ENCODE measurements at places on chromosomes 4 and X. TPM values are rescaled to one million over a fixed set of nuclear protein-coding genes. Genes with fewer than 3 reads are reported as not detected.

Gene RASL11B
- 0.07 TPM for total RNA-seq

Gene STARD8
- 1.8 TPM for total RNA-seq

Gene NKX6-1
- total RNA-seq: 0.82 TPM

Gene PFKFB1
- total RNA-seq: 0.10 TPM

Gene AFF2
- not detected for total RNA-seq

Gene EPHA5
- total RNA-seq: 0.62 TPM

Gene CFAP99
- total RNA-seq: 0.07 TPM

Gene FHIP1A
- 0.17 TPM for total RNA-seq

Gene PWWP3B
- not detected for total RNA-seq

Gene PDGFRA
- total RNA-seq: 0.63 TPM

Gene PAGE3
- total RNA-seq: not detected

Gene JCHAIN
- not detected for total RNA-seq

Gene SLC25A5
- total RNA-seq: 719 TPM

Gene TCEAL9
- total RNA-seq: 109 TPM

Gene CENPVL2
- total RNA-seq: not detected

Gene AREG
- total RNA-seq: 96.5 TPM

Gene NFKB1
- total RNA-seq: 24.3 TPM

Gene EFHC2
- total RNA-seq: 0.25 TPM

Gene GSX2
- total RNA-seq: not detected

Gene EDA2R
- 11.0 TPM for total RNA-seq

Gene GK
- 1.3 TPM for total RNA-seq

Gene LRIT3
- not detected for total RNA-seq

Gene ASMT
- not detected for total RNA-seq

Gene ZFP42
- not detected for total RNA-seq

Gene SPANXN3
- total RNA-seq: not detected

Gene CPZ
- total RNA-seq: 0.29 TPM

Gene ERAS
- total RNA-seq: not detected

Gene ADGRG4
- not detected for total RNA-seq

Gene FDCSP
- total RNA-seq: not detected

Gene PAGE2B
- not detected for total RNA-seq

Gene SCML1
- 7.3 TPM for total RNA-seq

Gene RGN
- total RNA-seq: not detected

Gene LUZP4
- total RNA-seq: not detected

Gene DCX
- not detected for total RNA-seq

Gene ZCCHC18
- 0.25 TPM for total RNA-seq

Gene CXXC4
- total RNA-seq: 0.02 TPM

Gene TAPT1
- 12.9 TPM for total RNA-seq

Gene BST1
- 17.1 TPM for total RNA-seq

Gene NIPAL1
- total RNA-seq: 0.92 TPM

Gene CTAG1A
- not detected for total RNA-seq

Gene LANCL3
- total RNA-seq: not detected

Gene GATA1
- not detected for total RNA-seq

Gene CT55
- not detected for total RNA-seq

Gene SSX4B
- total RNA-seq: not detected

Gene KLF8
- not detected for total RNA-seq

Gene ASB12
- not detected for total RNA-seq

All from A549 treated with RU486 at 1 μM for 4 hours (cell line).